ENCODE measurements at places on chromosomes 7 and 10. TPM values are rescaled to one million over a fixed set of nuclear protein-coding genes. Genes with fewer than 3 reads are reported as not detected.

TEX36 gene
- not detected for total RNA-seq

VGF gene
- 15.4 TPM for total RNA-seq

MYO1G gene
- not detected for total RNA-seq

ANKRD22 gene
- not detected for total RNA-seq

C10orf53 gene
- not detected for total RNA-seq

TFR2 gene
- 1.4 TPM for total RNA-seq

SLC29A4 gene
- total RNA-seq = 2.5 TPM

LEP gene
- total RNA-seq = not detected

ORAI2 gene
- 3.6 TPM for total RNA-seq

RNF32 gene
- total RNA-seq = 1.4 TPM

GTF2IRD2 gene
- 14.3 TPM for total RNA-seq

APBB1IP gene
- not detected for total RNA-seq

PRLHR gene
- total RNA-seq = not detected

RBP3 gene
- total RNA-seq = not detected

INA gene
- total RNA-seq = not detected

CTTNBP2 gene
- 0.94 TPM for total RNA-seq

UPK3BL1 gene
- total RNA-seq = 31.2 TPM

TMEM196 gene
- not detected for total RNA-seq

BMPR1A gene
- 28.6 TPM for total RNA-seq

CUEDC2 gene
- total RNA-seq = 51.7 TPM

GSTO2 gene
- total RNA-seq = 86.5 TPM

Data from NCI-H460 (cell line).